ENCODE measurements at places on chromosomes 16 and 17.

GRCh38 chr17:71613996-71614395 lies 506.8 kb upstream of the SOX9 start:
- DNase-seq = no peak

GRCh38 chr16:2586241-2586640 lies 48.4 kb downstream of the PDPK1 start:
- no peak for DNase-seq

- DNase-seq = no peak
Measured at GRCh38 chr17:81009136-81009535, 17.5 kb downstream of the CHMP6 start.

- no peak for DNase-seq
Measured at GRCh38 chr17:1040216-1040600, 43.3 kb downstream of the TIMM22 start.

GRCh38 chr17:3754458-3755334 lies 31.0 kb downstream of the HASPIN start:
- peak; percentile 48 for DNase-seq
